ENCODE measurements at places on chromosomes 3 and 15.
A peak's percentile ranks its signal among the peaks of the same experiment; 100 is the strongest.

DNA sequence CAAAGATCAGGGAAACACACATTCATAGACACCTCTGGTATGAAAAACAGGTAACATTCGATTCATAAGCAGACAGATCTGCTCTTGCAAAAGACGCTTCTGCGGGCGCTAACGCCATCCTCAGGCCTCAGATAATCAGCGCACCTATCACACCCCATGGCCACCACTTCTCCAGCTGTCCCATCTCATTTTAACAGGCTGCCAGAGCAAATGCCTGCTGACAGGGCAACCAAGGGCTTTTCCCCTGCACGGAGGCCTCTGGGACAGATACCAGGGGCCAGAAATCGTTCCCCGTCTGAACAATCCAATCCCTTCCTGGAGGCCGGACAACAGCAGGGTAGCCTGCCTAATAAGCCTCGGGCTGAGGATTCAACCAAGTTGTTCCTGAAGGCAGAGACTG is 15.2 kb downstream of the ABCC5 start:
- DNase-seq = peak; percentile 39
- H3K4me1 ChIP-seq = peaks cover 6% of the 10 kb centered on the region
- H3K4me3 ChIP-seq = no peak overlapping the region
- H3K27me3 ChIP-seq = no peaks in the 10 kb centered on the region
- no peaks in the 10 kb centered on the region for H3K36me3 ChIP-seq

- no peaks in the 10 kb centered on the region for H3K27me3 ChIP-seq
- no peak overlapping the region for H3K4me3 ChIP-seq
- no peaks in the 10 kb centered on the region for H3K36me3 ChIP-seq
- H3K4me1 ChIP-seq = no peaks in the 10 kb centered on the region
Measured at GRCh38 chr3:46655271-46655670, 38.2 kb downstream of the ALS2CL start.

GRCh38 chr3:30548600-30548999 is 57.8 kb upstream of the TGFBR2 start:
- no peaks in the 10 kb centered on the region for H3K27me3 ChIP-seq
- H3K4me3 ChIP-seq = no peak overlapping the region

GRCh38 chr3:159246385-159246784 is 444.5 kb downstream of the MFSD1 start:
- H3K4me3 ChIP-seq = no peak overlapping the region
- H3K27me3 ChIP-seq = no peaks in the 10 kb centered on the region
- no peaks in the 10 kb centered on the region for H3K36me3 ChIP-seq
- no peak for DNase-seq
- no peaks in the 10 kb centered on the region for H3K4me1 ChIP-seq
- no peak overlapping the region for H3K27ac ChIP-seq

Data from upper lobe of right lung (tissue), 1 donor.